Germinal center (tissue), 1 donor: ENCODE measurements at places on chromosomes 12 and 14.

DNA sequence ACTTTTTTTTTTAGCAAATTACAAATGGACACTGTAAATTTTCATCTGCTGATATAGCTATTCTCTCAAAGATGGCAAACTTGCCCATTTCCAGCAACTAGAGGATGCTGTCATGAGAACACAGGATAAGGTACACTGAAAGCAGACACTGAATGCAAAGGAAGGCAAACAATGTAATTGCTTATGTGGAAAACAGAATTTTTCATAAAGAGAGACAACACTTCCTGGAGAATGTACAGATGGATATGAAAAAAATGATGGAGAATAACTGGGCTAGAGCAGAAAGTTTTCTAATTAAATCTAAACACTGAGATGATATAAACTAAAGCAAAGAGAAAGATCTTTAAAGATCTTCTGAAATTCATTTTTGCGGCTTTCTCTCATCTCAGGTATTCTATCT lies 581 bp downstream of the CD69 start:
- no peak for DNase-seq

GRCh38 chr14:28770630-28771029 lies 4.0 kb downstream of the FOXG1 start:
- DNase-seq, result no peak

GRCh38 chr14:92797935-92798653 lies 4.0 kb downstream of the GOLGA5 start:
- DNase-seq, result no peak

DNA sequence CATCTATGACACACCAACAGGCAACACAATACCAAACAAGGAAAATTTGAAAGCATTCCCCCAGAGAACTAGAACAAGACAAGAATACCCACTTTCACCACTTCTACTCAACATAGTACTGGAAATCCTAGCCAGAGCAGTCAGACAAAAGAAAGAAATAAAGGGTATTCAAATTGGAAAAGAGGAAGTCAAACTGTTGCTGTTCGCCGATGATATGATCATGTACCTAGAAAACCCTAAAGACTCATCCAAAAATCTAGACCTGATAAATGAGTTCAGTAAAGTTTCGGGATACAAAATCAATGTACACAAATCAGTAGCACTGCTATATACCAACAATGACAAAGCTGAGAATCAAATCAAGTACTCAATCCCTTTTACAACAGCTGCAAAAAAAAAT lies 8.1 kb upstream of the ATL1 start:
- no peak for DNase-seq

GRCh38 chr12:38732761-38733160 lies 172.6 kb downstream of the CPNE8 start:
- no peak for DNase-seq

- no peak for DNase-seq
These were observed 858 bp downstream of the SLC35F4 start for GRCh38 chr14:57865066-57865402.

DNA sequence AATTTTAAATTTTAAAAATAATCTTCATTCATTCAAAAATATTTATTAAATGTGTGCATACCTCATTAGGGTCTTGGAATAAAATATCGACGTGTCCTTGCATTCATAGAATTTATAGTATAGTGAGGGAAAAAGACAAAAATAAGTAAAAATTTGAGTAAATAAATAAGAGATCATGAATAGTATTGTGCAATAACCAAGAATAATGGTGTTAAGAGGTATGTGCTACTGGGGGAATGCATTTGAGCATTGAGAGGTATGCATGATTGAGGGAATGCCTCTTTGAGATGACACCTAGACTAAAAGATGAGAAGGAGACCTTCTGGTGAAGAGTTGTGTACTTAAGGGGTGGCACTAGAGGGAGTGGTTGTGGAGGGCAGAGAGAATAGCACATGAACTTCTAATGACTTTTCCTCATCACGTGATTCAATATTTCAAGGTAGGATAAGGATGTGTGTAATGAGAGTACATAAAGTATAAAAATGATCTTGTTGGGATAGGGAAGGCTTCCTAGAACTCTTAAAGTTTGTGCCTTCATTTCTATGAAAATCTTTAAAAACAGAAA lies 18.8 kb upstream of the CATSPERB start:
- DNase-seq, result no peak

GRCh38 chr14:62645649-62646048 lies 399.6 kb downstream of the KCNH5 start:
- no peak for DNase-seq

- no peak for DNase-seq
These were observed 226.9 kb downstream of the LRRK2 start for GRCh38 chr12:40451661-40452060.

- no peak for DNase-seq
These were observed 30.6 kb upstream of the RPLP0 start for GRCh38 chr12:120231316-120232011.

DNA sequence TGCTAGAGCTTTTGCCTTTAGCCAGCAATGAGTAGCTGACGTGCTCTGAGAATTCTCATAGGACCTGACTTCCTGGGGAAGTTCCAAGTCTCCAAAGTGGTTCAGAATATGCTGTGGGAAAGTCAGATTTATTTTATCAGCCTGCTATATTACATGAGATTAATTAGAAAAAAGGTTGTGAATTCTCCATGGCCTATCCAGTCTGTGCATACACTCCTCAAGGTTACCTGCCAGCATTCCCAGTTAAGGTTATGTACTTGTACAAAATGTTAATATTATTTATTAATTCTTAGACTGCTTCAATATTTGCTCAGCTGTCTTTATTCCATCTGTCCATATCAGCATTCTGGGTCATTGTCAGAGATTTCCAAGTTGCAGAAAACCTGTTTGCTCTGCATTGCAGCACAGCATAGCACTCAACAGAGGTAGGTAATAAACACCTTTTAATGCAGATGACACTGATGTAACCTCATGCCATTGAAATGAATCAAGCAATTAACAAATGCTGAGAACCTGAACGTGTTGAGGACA lies 2.7 kb upstream of the SEL1L start:
- DNase-seq, result no peak

GRCh38 chr12:15417691-15418090 lies 95.4 kb downstream of the PTPRO start:
- no peak for DNase-seq

- no peak for DNase-seq
These were observed 172.4 kb downstream of the EMP1 start for GRCh38 chr12:13368971-13369370.

GRCh38 chr12:3651585-3652424 lies 101.1 kb downstream of the CRACR2A start:
- DNase-seq, result no peak

DNA sequence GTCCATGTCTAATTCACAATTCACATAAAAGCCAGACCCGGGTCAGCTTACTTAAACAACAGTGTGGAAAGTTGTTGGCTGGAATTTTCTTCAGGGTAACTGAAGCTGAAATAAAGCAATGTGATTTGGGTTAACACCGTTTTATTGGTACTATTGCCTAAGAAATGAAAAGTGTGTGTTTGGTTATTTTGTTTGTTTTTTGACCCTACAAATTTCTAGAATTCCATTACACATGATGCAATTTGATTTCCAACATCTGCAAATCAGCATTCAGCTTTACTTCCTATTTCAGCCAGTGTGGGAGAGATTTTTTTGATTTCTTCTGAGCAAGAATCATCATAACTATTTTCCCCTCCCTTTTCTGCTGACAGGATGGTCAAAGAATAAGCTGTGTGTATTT lies 45.7 kb upstream of the CLMN start:
- DNase-seq, result no peak

- DNase-seq, result no peak
These were observed 20.5 kb upstream of the MGP start for GRCh38 chr12:14906114-14906513.

GRCh38 chr12:45660330-45660729 lies 69.2 kb upstream of the ARID2 start:
- DNase-seq, result no peak

DNA sequence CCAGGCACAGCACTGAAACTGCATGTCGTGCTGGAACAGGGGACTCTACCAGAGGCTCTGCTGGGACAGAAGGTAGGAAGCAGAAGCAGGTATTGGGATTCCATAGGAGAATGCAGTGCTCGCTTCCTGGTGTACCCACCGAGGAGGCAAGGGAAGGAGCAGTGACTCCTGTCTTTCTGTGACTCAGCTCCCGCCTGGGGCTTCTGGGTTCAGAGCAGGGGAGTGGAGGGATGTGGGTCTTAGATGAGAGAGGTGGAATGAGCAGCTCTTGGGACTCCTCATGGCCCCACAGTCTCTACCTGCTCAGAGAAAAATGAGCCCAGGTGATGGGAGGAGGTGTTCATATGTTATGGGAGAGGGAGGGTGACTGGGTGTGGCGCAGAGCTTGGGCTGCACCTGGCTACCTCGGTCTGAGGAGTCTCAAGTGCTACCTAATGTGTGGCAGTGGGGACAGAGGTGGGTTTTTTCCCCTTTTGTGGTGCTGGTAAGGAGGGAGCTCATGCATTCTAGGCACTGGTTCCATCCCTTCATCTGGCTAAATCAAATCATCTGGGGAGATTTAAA lies 26.3 kb downstream of the WNT5B start:
- no peak for DNase-seq

GRCh38 chr12:108967869-108968540 lies 52.9 kb downstream of the SVOP start:
- peak; percentile 31 for DNase-seq

DNA sequence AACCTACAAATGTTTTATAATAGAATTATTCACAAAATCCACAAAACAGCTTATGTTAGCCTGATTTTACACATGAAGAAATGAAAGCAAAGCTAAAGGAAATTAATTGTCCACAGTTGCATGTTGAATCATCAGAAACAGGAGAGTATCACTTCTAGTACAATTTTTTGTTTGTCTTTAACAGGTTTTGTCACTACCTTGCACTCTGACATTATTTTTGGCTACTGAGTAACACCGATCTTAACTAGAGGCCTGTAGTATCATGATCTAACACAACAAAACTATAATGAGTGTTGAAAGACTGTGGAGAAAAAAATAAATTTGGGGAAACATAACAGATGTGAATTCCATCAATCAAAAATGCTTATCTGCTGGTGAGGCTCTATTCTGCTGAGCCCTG lies 60.1 kb downstream of the TAOK3 start:
- DNase-seq, result no peak

DNA sequence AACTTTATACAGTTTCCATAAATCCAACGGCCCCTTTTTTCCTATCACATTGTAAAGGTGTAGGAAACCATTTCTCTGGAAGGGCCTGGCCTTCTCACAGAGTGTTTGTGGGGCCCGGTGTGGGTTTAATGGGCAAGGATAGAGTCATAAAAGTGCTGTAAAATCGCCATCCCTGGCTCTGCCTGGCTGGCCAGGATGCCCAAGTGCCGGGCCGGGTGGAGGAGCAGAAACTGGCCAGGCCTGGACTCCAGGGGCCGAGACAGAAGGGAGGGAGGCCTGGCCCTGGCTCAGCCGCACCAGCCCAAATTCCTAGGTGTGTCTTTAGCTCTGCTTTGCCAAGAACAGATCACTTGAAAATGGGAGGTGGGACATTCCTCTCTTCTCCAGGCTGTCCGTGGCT lies 77.1 kb upstream of the DICER1 start:
- DNase-seq, result no peak

GRCh38 chr12:121465921-121466793 lies 66.2 kb downstream of the RNF34 start:
- peak; percentile 66 for DNase-seq

DNA sequence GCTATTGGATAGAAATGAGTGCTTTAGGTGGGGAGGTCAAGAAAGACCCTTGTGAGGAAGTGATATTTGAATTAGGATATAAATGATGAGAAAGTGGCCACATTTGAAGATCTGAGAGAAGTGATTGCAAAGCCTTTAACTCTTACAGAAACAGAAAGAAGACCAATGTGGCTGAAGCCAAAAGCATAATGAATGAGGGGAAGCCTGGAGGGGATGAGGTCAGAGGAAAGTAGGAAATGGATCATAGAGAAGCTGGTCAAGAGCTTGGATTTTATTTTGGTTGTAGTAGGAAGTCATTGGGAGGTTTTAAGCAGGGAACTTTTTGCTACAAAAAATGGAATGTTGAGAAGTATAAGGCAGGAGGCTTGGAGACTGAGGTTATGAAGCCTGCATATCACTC lies 3.5 kb upstream of the GYS2 start:
- no peak for DNase-seq

DNA sequence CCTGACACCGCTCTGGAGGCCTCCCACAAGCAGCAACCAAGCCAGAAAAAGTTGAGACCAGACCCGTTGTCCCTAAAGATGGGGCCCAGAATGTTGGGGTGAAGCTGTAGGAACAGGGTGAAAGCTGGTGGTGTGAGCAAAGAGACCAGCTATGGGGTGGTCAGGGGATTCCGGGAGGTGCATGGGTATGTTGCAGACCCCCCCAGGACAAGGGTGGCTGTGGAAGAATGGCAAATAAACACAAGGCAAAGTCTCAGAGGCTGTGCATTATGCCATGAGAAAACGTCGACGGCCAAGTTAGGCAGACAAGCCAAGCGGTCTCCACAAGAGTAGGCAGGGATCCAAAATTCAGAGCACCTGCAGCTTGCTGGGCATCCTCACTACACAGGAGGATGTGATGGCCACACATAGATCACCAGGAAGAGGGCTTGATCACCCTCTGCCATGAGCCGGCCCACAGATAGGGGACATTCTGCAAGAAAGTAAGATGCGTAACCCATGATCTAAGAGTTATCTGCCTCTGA lies 58.8 kb upstream of the KCNA1 start:
- DNase-seq, result no peak

- no peak for DNase-seq
These were observed 4.2 kb upstream of the TMEM30B start for GRCh38 chr14:61285364-61285763.

GRCh38 chr12:131990066-131990979 lies 40.6 kb downstream of the EP400 start:
- no peak for DNase-seq

GRCh38 chr12:52566847-52567291 lies 6.8 kb downstream of the KRT74 start:
- DNase-seq, result no peak

GRCh38 chr12:45503899-45504298 lies 225.6 kb upstream of the ARID2 start:
- no peak for DNase-seq

DNA sequence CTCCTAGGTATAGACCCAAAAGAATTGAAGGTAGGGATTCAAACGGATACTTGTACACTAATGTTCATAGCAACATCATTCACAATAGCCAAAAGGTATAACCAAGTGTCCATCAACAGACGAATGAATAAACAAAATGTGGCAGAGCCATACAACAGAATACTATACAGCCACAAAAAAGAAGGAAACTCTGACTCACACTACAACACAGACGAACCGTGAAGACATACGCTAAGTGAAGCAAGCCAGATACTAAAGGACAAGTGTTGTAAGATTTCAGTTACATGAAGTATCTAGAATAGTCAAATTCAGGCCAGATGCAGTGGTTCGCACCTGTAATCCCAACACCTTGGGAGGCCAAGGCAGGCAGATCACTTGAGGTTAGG lies 19.1 kb downstream of the CAMKK2 start:
- DNase-seq, result no peak

GRCh38 chr14:74505831-74506230 lies 12.3 kb downstream of the ISCA2 start:
- no peak for DNase-seq

DNA sequence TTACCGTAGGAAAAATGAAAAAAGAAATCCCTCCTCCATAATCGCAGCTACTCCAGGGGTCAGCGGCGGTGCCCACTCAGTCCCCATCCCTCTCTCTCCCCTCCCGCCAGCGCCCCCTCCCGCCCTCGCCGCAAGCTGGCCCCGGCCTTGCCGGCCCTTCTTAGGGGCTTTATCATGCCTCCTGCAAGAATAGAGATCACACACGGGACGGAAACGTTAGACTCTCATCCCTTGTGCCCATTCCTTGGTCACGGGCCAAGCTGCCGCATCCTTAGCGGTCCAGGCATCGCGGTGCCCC lies 692 bp upstream of the COX14 start:
- peak; percentile 23 for DNase-seq

- no peak for DNase-seq
These were observed 55.2 kb upstream of the RIN3 start for GRCh38 chr14:92458136-92459029.
